ENCODE measurements at places on chromosomes 2 and 18. TPM values are rescaled to one million over a fixed set of nuclear protein-coding genes. Genes with fewer than 3 reads are reported as not detected.

GRCh38 chr2:65980531-65980930 is 454.4 kb upstream of the MEIS1 start:
- no peak for DNase-seq

DNA sequence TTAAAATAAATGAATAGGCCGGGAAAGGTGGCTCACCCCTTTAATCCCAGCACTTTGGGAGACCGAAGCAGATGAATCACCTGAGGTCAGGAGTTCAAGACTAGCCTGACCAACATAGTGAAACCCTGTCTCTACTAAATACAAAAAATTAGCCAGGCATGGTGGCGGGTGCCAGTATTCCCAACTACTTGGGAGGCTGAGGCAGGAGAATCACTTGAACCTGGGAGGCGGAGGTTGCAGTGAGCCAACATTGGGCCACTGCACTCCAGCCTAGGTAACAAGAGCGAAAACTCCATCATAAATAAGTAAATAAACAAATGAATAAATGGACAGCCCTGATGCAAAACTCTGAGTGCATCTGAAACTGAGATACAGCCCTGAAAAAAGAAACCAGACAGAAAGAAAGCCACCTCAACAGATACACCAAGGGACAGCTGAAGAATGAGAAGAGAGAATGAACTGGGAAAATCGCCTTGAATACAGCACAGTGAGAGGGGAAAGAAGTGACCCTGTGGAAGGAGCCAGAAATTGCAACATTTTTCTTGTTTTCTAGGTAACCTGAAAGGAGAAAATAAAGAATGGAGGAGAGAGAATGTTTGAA is 64.4 kb downstream of the TRABD2A start:
- no peak for DNase-seq

Gene ZDBF2
- total RNA-seq, result 7.0 TPM

Gene APOB
- total RNA-seq, result 12.5 TPM

- DNase-seq, result no peak
Measured at GRCh38 chr2:192267484-192267883, 72.8 kb upstream of the TMEFF2 start.

- DNase-seq, result no peak
Measured at GRCh38 chr2:204510709-204511420, 34.4 kb upstream of the PARD3B start.

DNA sequence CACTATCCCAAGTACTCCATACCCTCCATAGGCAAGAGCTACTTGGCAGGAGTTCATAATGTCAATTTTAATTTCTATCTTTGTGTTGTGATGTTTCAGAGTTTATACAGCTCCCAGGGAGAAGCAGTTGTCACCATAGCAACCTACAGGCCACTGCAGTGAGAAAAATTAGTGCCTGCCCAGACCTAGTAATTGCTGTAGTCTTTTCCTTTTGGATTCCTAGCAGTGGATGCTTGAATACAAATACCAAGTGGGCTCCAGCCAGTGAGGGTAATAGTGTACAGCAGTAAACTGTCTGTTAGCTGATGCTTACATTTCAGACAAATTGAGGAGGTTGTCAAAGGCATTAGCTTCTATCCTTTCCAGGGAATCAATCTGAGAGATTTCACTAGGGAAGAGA is 26.7 kb downstream of the LHCGR start:
- DNase-seq, result no peak

- DNase-seq, result no peak
Measured at GRCh38 chr2:231341100-231341499, 54.4 kb upstream of the B3GNT7 start.

- DNase-seq, result no peak
Measured at GRCh38 chr2:195586062-195586714, 70.8 kb upstream of the SLC39A10 start.

GRCh38 chr2:65108780-65109179 is 21.1 kb downstream of the RAB1A start:
- DNase-seq, result no peak

DNA sequence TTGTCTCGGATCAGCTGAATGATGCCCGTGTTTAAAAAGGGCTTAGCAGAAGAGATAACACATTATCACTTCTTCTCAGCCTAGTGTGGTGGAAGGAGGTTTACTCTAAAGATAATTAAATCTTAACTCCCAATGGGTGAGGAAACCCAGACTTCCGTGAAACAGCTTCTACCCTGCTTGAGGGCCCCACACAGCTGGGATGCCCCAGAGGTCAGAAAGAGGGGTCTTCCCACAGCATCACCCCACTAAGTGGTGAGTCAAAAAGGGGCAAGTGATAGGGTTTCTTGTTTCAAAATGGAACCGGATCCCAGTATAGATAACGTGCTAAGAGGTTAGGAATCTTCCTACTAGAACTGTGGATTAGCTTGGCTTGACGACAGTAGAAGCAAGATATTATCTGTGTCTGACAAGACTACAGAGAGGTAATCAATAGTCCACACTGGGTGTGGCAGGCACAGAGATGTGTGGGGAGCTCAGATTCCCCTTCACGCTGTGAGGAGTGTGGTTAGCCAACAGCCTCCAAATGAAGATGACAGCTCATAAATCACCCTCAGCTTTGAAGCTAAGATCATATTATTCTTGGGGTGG is 129.6 kb upstream of the COPS8 start:
- DNase-seq, result no peak

DNA sequence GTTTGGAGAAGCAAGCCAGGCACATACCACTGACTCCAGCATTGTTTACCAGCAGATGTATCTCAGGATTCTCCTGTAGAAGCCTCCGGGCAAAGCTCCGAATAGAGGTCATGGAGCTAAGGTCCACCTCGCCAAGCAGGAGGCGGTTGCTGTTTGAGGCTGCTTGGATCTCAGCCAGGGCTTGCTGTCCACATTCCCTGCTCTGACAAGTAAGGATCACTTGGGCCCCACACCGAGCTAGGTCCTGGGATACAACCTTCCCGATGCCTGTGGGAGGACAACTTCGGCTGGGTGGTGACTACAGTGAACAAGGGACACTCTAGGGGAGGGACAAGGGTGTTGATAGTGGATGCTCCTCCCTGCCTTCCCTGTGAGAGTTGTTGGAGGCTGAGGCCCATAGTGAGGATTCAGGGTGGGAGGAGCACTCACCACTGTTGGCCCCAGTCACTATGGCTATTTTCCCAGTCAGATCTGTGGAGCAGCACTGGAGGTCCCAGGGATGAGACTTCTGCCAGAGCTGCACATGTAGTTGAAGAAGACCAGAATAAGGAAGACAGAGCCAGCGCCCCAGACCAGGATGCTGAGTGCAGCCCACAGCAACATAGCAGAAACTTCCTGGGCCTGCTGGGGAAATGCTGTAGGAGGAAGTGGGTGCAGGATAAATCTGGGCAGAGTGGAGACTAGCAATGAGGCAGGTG is 8.3 kb downstream of the C2orf81 start:
- DNase-seq, result no peak

- DNase-seq, result no peak
Measured at GRCh38 chr2:176834226-176834625, 378.4 kb upstream of the HNRNPA3 start.

- no peak for DNase-seq
Measured at GRCh38 chr2:119792907-119793312, 33.2 kb downstream of the PTPN4 start.

DNA sequence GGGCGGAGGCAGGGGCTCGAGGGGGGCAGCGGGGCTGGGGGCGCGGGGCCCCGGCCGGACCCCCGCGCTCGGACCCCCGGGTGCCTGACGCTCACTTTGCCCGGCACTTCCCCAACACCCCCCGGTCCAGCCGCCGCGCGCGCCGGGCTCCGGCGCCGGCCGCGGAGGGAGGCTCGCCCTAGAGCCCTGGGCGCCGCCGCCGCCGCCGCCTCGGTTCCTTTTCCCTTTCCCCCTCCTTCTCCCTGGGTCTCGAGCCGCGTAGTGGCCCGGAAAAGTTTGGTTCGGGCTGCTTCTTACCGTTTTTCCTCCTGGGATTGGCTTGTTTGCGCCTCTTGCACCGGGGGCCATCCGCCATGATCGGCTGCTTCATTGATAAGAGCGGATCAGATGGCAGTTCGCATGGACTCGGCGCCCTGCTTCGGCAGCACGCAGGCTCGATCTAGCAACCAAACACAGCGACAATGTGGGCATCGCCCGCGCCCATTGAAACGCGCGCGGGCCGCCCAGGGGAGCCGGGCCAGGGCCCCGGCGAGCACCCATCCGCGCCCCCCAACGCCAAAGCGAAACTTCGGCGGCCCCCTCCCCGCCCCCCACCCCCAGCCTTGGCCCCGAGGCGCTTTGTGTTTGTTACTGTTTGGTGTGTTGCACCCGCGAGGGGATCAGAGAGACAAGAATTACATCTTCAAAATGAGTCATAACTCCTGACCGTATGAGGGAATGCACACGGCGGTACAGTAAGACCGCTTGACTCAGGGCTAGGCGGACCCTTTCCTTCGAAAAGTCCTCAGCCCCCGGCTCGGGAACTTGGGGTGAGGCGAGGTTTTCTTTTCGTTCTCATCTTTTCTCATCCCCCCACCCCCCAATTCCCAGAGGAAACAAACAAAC is 2.7 kb downstream of the ZEB2 start:
- peak; percentile 83 for DNase-seq

GRCh38 chr2:174839662-174840061 is 75.4 kb upstream of the CHRNA1 start:
- no peak for DNase-seq

GRCh38 chr2:210503725-210504191 is 27.2 kb upstream of the LANCL1 start:
- DNase-seq, result no peak

Gene RNF181
- 87.8 TPM for total RNA-seq

Gene DYNAP
- not detected for total RNA-seq

- DNase-seq, result no peak
Measured at GRCh38 chr2:27080140-27080469, 1.7 kb downstream of the EMILIN1 start.

DNA sequence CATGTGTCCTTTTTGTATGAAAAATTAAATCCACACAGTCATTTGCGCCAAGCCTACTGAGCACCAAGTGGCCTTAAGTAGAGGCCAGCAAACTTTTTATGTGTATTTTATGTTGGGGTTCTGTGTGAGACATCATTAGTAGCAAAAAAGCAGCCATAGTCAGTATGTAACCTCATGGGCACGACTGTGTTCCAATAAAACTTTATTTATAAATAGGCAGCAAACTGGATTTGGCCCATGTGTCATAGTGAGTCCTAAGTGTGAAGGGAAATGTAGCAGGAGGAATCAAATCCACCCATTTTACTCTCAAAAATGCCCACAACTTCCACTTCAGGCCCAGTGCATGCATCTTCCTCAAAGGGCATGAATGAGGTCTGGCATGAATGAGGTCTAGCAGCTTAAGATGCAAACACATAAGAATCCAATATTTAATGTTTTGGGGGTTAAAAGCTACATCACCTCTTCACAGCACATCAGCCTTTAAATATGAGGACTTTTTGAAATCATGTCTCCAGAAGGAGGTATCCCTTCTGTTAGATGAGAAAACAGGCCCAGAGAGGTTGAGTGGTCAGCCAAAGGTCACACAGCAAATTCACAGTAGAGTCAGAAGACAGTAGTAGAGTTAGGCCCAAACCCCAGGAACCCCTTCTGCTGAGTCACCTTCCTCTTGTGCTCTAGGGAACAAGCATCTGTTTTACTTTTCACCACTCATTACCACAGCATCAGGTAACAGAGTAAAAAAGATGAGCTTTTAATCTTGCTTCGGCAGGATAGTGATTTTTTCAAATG is 45.6 kb downstream of the MREG start:
- DNase-seq, result no peak

DNA sequence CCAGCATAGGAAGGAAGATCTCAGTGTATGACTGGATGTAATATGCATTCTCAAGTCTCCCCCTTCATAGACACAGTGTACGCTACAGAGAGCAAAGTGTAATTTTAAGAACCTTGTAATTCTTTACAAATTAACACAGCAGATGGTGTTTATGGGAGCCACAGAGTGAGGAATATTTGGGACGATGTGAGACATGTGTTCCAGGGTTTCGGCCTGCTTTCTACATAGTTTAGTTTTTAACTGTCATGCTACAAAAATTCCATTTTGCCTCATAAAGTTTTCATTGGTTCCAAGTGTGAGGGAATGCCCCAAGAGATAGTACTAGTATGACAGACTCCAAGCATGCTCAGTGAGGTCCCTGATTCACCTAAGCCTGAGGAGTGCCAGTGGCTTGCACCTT is 76.2 kb upstream of the LRRTM1 start:
- no peak for DNase-seq

- DNase-seq, result no peak
Measured at GRCh38 chr18:77671456-77672167, 422.0 kb downstream of the GALR1 start.

- DNase-seq, result no peak
Measured at GRCh38 chr2:223870840-223871611, 33.6 kb upstream of the AP1S3 start.

DNA sequence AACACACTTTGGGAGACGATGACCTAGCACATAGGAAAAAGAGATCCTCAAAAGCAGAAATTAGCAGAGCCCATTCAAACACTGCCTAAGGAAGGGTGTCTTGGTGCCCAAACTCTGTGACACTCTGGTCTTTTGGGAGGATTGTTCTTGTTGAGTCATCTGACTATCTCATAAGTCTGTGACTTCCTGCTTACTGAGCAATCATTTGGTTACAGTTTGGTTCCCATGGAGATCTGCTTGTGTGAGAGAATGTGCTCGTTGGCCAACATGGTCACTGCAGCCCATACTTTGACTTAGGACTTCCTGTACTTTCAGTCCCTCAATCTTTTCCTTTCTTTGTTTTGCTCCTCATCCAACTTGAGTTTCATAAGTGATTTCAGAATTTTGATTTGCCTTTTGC is 602.9 kb downstream of the NYAP2 start:
- no peak for DNase-seq

- DNase-seq, result no peak
Measured at GRCh38 chr18:74496508-74497323, 553 bp downstream of the CNDP2 start.

GRCh38 chr2:24957221-24957620 is 14.5 kb downstream of the DNAJC27 start:
- DNase-seq, result no peak
